ENCODE measurements at places on chromosomes 4 and X.

GRCh38 chrX:105645667-105646357 lies 176.5 kb upstream of the NRK start:
- no peak for DNase-seq

GRCh38 chr4:98564852-98565251 lies 93.6 kb downstream of the TSPAN5 start:
- DNase-seq, result no peak

- no peak for DNase-seq
Observed at GRCh38 chr4:74370912-74371311, 6.0 kb downstream of the EREG start.

DNA sequence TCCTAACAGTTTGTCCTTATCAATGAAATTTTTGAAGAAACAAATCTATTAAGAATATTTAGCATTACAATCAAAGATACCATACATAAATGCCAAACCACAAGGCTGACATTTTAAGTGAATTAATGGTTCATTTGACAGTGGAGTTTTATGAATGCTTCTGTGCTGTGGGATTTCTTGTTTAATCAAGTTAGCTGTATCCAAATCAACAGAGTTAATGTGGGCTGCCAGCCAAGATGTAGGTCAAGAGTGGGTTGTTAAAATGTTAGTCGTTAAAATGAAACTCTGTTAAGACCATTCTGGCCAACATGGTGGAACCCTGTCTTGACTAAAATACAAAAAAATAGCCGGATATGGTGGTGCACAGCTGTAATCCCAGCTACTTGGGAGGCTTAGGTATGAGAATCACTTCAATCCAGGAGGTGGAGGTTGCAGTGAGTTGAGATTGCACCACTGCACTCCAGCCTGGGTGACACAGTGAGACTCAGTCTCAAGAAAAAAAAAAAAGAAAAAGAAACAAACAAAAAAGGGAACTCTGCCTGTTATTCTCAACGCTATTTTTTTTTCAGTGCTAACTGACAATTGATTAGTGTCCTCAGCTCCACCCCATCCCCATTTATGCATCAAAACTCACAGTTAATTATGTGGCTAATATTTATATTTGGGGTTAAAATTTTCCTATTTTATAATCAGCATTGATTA lies 20.2 kb downstream of the GPAT3 start:
- no peak for DNase-seq

DNA sequence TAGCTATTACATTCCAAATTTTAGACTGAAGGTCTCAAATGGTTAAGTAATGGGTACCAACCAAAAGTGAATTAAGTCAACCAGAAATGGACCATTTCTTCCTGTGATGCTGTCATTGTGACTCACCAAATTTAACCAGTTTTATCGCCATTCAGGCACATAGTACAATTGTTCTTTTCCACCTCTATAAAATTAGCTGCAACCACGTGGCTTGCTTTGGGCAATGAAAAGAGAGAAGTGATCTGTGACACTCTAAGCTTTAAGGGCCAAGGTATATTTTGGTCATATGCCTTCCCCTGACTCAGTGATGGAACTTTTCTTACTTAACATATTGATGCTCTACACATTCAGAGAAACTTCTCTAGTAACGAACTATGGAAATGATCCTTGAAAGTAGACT lies 20.3 kb upstream of the PHF8 start:
- DNase-seq, result no peak

DNA sequence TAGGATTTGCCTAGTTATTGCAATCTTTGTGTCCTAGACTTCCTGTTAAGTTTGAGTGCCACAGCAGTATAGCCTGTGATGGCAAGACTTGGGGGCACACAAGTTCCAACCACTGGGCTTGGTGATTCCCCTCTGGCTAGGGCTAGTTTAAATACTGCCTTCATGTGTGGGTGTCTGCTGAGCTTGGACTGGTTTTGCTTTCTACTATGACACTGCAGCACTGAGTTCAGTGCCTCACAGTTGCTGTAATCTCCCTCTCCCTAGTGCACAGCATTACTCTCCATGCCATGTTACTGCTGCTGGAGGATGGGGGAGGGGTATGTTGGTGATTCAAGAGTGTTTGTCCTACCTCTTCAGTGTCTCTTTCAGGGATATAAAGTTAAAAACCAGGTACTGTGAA lies 379.6 kb downstream of the IL15 start:
- DNase-seq, result no peak

- no peak for DNase-seq
Observed at GRCh38 chr4:90186229-90186628, 59.0 kb downstream of the CCSER1 start.

DNA sequence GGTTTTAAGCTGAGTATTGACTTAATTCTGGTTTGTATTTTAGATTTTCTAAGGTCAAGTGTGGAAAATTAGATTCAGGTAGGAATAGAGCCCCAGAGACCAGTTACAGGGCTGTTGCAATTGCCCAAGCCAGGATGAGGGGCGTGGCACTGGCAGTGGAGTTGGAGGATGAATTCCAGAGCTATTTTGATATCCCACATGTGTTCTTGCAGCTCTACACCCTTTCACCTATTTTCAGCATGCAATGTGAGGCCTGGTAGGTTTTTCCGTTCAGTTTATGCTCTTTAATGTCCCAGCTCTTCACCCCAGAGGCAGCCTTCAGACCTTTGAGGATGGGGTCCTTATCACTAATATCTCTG lies 17.9 kb upstream of the OGT start:
- no peak for DNase-seq

GRCh38 chrX:31092970-31093638 lies 21.3 kb upstream of the FTHL17 start:
- DNase-seq, result no peak

DNA sequence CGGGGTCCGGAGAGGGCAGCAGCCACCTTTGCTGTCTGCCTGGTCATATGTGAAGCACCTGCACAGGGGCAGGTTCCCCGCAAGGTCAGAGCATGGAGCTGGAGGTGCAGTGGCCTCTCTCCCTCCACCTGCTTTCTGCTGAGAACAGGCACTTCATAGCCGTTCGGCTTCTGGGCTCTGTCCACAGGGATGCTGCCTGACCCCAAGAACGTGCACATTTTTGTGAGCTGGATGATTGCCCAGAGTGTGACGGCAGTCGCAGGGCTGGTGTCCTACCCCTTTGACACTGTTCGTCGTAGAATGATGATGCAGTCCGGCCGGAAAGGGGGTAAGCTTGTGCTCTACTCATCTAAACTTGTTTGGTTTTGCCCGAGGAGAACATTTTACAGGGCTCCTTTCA lies 2.5 kb downstream of the SLC25A4 start:
- DNase-seq, result no peak

GRCh38 chr4:336099-336892 lies 1.3 kb upstream of the ZNF141 start:
- DNase-seq, result no peak

- no peak for DNase-seq
Observed at GRCh38 chrX:134362560-134363089, 97.3 kb upstream of the HPRT1 start.

GRCh38 chrX:37905436-37906147 lies 58.2 kb upstream of the DYNLT3 start:
- no peak for DNase-seq

DNA sequence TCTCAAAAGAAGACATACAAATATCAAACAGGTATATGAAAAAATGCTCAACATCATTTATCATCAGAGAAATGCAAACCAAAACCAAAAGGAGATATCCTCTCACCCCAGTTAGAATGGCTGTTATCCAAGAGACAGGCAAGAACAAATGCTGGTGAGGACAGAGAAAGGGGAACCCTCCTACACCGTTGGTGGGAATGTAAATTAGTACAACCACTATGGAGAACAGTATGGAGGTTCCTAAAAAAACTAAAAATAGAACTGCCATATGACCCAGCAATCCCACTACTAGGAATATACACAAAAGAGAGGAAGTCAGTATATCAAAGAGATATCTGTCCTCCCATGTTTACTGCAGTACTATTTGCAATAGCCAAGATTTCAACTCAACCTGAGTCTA lies 83.5 kb downstream of the CDS1 start:
- no peak for DNase-seq

DNA sequence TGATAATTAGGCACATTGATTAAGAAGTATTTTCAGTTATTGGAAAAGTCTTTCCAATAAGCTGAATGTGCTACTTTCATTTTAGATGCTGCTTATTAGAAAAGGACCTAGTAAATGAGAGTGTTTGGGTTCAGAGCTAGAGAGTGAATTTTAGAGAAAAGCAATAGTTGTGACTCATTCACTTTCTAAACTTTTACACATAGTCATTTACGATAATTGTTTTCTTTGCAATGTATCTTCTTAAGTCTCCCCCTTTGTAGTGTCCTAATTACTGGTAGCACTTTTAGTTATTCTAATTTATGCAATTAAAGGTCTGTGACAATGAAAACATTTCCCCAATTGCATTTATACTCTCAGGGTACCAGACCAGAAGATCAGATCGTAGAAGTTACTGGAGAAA lies 1.3 kb downstream of the IL21 start:
- no peak for DNase-seq

DNA sequence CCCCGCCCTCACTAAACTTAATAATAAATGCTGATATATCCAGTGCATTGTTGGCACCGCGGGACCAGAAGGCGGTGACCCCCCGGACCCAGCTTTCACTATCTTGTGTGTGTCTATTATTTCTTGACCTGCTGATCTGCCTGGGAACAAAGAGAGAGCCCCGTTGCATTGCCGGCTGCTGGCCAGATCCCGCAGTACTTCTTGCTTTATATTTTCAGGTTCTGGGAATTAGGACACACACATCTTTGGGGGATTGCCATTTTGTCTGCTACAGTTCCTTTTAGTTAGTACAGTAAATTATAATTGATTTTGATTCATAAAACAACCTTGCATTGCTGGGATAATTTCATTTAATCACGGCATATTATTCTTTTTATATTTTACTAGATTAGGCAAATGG lies 2.2 kb upstream of the RTL8B start:
- no peak for DNase-seq

DNA sequence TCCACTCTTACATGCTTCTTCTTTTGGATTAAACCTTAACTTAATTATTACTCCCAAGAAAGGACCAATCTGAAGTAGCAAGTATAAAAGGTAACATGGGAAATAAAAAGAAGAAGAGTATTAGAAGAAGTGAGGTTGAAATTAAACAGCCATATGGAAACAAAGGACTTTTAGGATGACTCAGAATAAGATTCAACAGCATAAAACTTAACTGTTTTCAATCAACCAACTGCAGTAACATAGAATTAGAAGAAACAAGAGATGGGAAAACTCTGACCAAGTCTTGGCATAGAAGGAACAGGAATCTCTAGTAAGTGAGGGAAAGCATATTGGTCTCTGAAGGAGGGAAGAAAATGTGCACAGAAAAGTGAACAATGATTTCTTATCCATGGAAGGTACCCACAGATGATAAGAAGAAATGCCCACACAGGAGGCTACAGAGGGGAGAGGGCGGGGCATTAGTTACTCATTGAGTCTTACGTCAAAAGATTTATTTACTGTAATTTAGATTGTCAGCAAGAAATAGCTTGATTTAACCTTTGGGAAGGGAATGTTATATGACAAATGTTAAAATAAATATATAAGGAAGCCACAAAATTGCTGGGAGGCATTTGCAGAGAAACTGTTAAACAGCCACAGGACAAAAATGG lies 177.3 kb downstream of the BANK1 start:
- no peak for DNase-seq

DNA sequence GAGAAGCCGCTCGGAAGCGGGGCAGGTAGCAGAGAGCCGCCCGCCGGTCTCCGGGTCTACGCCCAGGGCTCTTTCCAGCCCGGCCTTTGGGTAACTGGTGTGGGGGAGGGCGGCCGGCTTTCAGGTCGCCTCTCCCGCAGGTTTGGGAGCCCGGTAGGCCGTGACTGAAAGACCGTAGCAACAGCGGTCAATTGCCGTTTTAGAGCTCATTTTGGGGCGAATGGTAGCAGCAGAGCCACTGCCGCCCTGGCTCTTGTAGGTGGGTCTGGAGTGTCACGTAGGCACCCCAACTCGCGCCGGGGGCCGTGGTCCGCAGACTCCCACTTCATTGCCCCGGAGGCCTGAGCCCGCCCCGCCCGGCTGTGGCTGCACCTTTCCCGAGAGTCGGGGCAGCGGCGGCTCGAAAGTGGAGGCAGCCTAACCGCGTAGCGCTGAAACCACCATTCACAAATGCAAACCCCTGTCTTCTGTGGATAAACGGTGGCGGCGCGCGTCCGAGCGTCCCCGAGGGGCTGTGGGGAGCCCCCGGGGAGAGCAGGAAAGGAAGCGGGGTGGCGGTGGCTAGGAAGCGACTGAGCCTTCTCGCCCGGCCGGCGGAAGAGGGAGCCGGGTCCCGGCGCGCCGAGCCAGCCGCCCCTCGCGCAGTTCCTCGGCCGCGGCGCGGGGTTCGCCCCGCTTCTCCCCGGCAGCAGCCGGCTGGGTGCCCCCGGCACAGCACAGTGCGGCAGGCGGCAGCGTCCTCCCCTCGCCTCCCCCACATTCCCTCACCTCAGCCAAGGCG lies 2185.1 kb upstream of the TENM3 start:
- no peak for DNase-seq

DNA sequence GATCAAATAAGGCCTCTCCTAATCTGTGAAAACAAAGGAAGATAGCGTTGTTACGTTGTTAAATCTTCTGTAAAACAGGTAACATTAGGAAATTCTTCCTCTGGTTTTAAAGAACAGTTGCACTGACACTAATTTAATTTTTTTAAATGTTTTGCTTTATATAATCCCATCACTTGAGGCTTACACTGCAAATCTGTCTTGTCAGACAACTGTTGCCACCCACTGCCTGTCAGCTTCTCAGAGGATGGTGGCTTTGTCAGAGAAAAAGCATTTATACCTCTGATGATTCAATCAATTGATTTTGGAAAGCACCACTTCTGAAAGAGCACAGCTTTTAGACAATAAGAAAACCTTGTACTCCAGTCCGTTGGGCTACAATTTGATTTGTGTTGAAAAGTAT lies 799.1 kb downstream of the FSTL5 start:
- no peak for DNase-seq

- DNase-seq, result no peak
Observed at GRCh38 chr4:182144626-182145333, 98.4 kb upstream of the TENM3 start.

DNA sequence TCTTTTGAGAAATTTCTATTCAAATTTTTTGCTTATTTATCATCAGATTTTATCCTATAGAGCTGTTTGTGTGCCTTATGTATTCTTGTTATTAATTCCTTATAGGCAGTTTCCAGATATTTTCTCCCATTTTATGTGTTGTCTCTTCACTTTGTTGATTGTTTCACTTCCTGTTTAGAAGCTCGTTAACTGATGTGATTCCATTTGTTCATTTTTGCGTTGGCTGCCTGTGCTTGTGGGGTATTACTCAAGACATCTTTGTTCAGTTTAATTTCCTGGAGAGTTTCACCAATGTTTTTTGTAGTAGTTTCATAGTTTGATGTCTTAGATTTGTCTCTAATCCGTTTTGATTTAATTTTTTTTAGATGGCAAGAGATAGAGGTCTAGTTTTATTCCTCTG lies 14.6 kb downstream of the ZNF718 start:
- DNase-seq, result no peak

- no peak for DNase-seq
Observed at GRCh38 chr4:40471923-40472322, 136.8 kb downstream of the CHRNA9 start.

DNA sequence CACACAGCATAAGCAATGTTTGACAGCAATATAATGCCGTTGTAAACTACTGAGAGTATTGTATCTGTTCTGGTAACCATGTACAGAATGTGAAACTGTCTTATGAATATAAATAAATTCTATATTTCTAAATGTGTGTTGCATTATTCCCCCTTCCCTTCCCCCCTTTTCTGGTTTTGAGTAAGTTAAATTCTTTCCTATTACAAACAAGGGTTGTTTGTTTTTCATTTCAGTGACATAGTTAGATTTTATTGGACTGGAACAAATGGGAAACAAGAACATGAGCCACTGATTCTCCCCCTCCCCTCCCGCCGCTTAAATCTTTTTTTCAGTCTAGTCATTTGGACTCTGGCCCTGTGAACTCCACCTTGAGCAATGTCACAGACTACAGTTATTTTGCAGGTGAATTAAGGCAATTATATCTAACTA lies 69.8 kb downstream of the GPAT3 start:
- DNase-seq, result no peak
